ENCODE measurements at places on chromosomes 3 and 15.
A peak's percentile ranks its signal among the peaks of the same experiment; 100 is the strongest.

- DNase-seq, result no peak
Measured at GRCh38 chr15:83709241-83709640, 55.3 kb downstream of the ADAMTSL3 start.

DNA sequence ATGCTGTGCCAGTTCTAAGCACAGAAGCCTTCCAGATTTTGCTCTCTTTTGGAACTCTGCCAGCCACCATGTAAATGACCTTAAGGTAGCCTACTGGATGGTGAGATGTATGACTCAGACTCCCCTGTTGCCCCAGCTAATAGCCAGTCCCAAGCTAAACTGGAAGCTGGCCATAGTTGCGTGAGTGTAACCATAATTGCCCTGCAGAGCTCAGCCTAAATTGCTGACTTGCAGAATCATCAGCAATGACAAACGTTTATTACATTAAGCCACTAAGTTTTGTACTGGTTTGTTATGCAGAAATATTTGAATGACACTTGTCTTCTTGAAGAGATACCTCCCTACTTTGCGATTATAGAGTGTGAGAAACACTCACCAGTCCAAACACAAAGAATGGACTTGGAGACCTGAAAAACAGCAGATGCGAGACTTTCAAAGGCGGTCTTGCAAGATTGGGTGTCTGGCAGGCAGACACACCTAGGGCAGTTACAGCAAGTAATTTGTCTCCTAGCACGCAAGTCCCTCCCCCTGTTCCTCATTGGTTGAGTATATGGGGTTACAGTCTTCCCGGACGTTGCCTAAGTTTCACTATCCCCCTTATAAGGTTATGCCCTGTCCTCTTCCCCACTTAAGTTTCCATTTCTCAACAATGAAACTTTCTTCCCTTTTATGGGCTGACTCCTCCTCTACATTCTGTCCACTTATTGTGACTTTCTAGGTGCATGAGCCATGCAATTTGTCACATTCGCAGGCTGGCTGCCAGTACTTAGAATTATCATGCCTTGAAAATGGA, 83.6 kb upstream of the XCR1 start:
- DNase-seq, result peak; percentile 52

- no peak for DNase-seq
Measured at GRCh38 chr15:92343924-92344643, 49.6 kb upstream of the ST8SIA2 start.

DNA sequence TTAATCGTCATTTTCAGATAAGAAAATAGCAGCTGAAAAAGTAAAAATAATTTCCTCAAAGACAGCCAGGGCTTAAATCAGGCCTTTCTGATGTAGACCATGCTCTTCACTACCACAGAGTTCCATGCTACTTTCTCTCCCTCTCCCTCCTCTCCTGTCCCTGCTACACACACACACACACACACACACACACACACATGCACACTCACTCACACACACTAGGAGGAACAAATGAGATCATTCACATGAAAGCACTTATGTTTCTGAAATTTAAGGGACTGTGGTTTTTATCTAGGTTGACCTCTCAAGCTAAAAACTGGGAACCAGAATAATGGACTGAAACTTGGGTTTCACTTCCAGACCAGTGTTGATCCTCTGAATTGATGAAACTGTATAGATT, 4.1 kb upstream of the PSMA4 start:
- DNase-seq, result no peak

- no peak for DNase-seq
Measured at GRCh38 chr15:39852250-39852649, 67.8 kb downstream of the GPR176 start.

DNA sequence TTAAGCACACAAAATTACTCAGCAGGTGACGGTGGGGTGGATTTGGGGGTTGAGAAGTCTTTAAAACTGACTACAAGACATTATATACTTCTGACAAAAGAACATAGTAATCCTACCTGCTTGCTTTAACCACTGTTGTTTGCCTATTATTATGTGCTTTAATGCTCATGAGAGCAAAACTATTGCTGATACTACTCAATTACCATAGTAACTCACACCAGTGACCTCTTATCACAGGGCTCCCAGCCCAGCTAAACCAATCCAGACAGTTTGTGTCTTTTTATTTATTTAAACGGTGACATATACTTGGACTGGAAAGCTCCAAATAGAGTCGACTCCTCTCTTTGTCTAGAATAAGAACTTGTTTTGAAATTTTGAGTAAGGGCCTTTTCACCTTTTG, 42.8 kb upstream of the FEZF2 start:
- no peak for DNase-seq

GRCh38 chr15:94610069-94610468, 378.7 kb downstream of the MCTP2 start:
- DNase-seq, result no peak

GRCh38 chr15:57287123-57287521, 89.2 kb upstream of the CGNL1 start:
- no peak for DNase-seq

GRCh38 chr3:171383206-171384018, 76.8 kb downstream of the TNIK start:
- no peak for DNase-seq

GRCh38 chr15:55198706-55199105, 2.0 kb upstream of the RSL24D1 start:
- no peak for DNase-seq

- DNase-seq, result no peak
Measured at GRCh38 chr15:68353421-68354135, 76.0 kb downstream of the FEM1B start.

GRCh38 chr3:28860307-28860706, 420.6 kb upstream of the RBMS3 start:
- DNase-seq, result no peak

GRCh38 chr15:101491734-101492640, 2.5 kb upstream of the PCSK6 start:
- DNase-seq, result no peak

DNA sequence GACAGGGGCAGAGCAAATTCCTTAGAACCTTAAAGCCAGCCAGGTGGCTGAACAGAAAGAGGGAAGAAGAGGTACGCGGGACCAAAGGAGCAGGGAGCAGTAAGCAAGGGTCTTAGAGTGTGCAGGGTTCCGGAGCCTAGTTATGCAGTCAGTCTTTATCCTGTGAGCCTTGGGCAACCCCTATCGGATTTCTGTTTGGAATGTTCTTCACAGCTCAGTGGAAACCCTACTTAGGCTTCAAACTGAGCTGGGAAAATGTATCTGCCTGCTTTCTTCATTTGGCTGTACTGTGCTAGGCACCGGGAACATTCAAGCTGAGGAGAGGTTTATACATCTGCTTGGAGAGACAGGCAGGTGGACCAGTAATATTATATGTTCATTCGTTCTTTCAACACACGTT, 37.1 kb downstream of the PSMD6 start:
- no peak for DNase-seq

GRCh38 chr3:51269466-51269865, 115.6 kb upstream of the MANF start:
- DNase-seq, result no peak

DNA sequence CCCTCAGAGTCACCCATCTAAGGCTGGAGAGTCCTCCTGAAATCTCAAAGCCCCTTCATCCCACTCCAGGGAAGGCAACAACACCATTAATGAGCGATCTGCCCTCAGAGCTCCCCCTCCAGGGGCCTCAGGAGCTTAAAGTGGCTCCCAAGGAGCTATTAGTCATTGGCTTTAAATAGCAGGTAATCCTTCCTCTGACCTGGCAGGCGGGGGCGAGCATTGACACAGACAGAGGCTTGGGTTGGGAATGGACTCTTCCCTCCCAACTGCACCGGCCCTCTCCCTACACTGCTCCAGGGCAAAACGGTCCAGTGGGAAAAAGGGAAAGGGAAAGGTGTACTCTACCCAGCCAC, 1.4 kb downstream of the MFGE8 start:
- DNase-seq, result no peak

- no peak for DNase-seq
Measured at GRCh38 chr3:106184540-106185457, 316.0 kb upstream of the CBLB start.

Measured in left colon (tissue), 2 donors.